ENCODE measurements at places on chromosomes 12 and 14.

DNA sequence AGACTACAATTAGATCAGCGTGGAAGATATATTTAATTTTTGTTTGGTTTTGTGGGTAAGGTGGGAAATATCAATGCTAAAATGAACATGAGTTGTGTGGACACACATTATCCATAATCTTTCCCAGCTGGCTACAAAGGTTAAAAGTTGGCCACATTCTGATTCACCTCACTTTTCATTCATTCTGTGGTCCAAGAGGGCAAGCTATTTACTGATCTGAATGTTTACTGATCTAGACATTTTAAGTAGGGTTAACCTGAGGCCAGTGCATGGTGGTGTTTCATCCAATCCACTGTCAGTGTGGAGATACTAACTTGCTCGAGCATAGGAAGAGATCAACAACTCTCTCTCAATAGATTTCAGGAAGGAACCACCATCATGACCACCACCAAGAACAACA is 71.6 kb downstream of the DCAF5 start:
- DNase-seq = no peak

GRCh38 chr14:85527445-85528035 is 2.4 kb upstream of the FLRT2 start:
- no peak for DNase-seq

- DNase-seq = no peak
Measured at GRCh38 chr12:66319266-66319954, 17.1 kb downstream of the HELB start.

DNA sequence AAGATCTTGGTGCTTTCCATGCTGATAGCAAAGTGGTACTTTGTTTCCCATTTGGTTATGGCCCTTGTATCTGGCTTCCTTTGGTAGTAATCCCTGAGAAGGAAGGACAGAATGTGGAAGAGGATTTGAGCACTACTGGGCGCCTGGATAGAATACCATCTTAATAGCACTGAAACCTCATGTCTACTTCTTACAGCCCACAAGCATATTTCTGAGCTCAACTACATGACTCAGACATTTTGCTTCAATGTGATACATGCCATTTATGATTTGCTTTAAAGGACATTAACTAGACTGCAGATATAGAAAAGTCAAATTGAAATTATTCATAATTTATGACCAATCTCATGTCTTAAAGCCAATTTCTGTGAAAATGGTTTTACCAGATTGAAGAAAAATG is 80.4 kb downstream of the LIN7A start:
- no peak for DNase-seq

DNA sequence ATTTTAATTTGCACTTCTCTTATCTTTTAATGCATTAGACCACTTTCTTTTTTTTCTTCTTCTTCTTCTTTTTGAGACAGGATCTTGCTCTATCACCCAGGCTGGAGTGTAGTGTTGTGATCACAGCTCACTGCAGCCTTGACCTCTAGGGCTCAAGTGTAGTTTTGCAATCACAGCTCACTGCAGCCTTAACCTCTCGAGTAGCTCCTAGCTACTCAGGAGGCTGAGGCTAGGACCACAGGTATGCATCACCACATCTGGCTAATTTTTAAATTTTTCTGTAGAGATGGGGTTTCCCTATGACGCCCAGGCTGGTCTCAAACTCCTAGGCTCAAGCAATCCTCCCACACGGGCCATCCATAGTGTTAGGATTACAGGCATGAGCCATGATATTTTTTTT is 12.7 kb downstream of the TMED8 start:
- DNase-seq = no peak

- DNase-seq = no peak
Measured at GRCh38 chr12:56766535-56766934, 3.4 kb downstream of the HSD17B6 start.

- no peak for DNase-seq
Measured at GRCh38 chr14:101359221-101360053, 201.9 kb upstream of the DIO3 start.

DNA sequence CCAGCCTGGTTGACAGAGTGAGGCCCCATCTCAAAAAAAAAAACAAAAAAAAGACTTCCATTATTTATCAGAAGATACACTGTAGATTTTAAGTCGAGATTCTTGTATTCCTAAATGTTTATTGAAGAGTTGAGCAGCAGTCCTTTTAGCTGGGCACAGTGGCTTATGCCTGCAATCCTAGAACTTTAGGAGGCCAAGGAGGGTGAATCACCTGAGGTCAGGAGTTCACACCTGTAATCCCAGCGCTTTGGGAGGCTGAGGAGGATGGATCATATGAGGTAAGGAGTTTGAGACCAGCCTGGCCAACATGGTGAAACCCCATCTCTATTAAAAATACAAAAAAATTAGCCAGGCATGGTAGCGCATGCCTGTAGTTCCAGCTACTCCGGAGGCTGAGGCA is 57.6 kb downstream of the HEATR5A start:
- no peak for DNase-seq

DNA sequence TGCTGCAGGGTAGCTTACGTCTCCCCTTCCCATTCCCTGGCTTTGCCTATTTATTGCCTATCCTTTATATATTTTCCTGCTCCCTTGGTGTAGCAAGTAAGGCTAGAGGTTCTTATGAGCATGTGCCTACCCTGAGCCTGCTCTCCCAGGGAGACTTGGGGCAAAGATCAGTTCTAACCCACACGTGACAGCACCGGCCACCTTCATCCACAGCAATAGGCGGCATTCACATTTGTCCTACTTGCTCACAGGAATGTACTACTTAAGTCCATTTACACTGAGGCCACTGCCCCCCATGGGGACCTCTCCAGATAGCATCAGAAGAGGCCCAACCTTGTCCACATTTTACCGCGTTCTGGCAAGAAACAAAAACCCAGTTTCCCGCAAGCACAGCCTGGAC is 8.7 kb downstream of the GPR68 start:
- no peak for DNase-seq

DNA sequence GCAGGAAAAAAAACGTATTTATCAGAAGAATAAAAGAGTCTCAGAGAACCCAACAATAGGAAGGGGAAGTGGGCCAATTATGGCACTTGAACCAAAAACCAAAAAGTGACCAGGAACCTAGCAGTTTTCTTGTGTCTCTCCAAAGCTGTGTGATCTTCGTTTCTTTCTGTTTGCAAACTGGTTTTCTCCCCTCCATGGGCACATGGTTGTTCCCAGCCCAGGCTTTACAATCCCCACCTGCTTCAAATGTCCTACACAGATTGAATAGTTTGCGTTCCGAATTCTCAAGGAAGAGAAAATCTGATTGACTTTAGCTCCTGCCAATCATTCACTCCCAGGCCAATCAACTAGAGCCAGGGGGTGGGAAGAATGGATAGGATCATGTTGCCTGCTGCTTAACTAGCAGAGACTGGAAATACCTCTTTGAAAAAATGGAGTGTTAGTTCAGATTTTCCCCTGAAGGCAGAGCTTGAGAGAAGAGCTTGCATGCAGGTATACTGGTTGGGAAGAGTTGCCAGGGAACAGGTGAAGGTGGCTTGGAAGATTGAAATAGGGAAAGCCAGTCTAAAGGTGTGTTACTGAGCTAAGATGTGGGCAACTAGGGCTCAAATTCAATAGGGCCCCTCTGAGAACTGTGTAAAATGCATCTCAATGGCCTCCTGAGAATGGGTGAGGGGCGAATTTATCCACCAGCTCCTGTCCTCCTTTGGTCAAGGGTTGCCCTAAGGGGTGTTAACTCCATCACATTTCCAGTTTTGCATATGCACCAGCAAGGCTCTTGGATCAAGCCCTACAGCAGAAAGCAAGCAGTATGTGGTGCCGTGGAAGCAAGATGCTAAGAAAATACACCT is 106.4 kb upstream of the SRRM4 start:
- no peak for DNase-seq

- no peak for DNase-seq
Measured at GRCh38 chr12:77352946-77353345, 287.6 kb upstream of the E2F7 start.

- DNase-seq = no peak
Measured at GRCh38 chr12:69055706-69056105, 122.7 kb upstream of the CPM start.

DNA sequence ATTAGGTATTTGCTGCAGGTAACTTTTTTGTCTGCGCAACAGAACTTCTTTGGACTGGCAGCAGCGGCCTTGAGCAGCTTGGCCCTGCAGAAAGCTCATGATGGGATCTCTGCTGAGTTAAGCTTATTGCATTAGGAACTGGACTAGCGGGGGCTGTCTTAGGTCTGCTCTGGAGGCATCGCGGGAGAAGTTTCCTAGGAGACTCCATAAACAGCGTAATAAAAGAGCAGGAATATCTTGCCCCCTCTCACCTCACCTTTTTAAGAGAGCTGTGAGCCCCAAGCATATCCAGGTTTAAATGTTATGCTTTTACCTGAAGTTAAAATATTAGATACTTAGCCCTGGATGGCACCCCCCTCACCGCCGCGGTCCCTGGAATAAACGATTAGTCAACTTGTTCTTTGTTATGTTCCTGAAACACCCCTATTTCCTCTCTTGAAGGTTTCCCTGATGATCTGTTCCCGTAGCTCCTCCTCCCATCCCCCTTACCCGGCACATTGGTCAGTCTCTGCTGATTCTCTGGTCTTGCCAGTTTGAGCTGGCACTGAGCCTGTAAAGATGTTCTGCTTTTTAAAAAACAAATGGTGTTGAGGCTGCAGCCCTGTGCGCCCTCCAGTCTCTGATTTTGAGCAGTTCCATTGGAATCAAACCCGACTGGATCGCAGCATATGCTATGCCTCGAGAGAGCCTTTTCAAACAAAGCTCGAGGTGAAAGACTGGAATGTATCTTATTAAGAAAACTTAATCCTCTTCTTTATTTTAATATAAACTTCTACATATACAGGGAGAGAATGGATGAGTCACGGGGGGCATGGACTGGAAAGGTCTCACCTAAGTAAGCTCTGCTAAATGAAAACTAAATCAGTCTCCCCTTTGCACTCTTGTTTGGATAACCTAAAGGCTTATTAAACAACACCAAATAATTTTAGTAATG is 1.9 kb downstream of the MLXIP start:
- DNase-seq = no peak

- DNase-seq = peak; percentile 59
Measured at GRCh38 chr14:61347826-61348443, 26.6 kb downstream of the PRKCH start.

- DNase-seq = no peak
Measured at GRCh38 chr14:54857830-54858269, 44.8 kb downstream of the GCH1 start.

DNA sequence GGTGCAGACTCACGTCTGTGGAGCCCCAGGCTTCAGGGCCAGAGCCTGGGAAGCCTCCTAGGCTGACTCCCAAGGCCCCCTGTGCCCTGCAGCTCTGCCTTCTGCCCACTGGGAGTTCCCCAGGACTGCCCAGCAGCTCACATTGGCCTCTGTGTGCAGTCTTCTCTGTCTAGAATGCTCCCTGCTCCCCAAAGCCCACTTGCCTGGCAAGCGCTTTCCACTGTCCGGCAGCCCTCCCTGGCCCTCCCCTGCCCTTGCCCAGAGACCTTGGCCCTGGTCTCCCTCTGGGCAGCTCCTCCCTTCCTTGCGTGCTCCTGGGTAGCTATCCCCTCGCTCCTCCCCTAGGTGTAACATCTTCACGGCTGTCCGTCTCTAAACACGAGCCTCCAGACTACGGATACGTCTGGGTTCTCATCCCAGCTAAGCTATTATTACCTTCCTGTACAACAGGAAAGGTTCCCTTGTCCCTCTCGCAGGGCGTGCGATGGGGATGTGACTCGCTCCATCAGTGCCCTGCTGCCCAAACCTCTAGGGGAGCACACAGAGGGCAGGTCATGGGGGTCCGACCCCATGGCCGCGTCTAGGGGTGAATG is 325.5 kb upstream of the RTL1 start:
- DNase-seq = no peak

- no peak for DNase-seq
Measured at GRCh38 chr12:130301559-130301958, 36.1 kb upstream of the PIWIL1 start.

GRCh38 chr12:47736216-47736615 is 10.9 kb upstream of the ENDOU start:
- no peak for DNase-seq

- DNase-seq = peak; percentile 33
Measured at GRCh38 chr12:79927772-79928474, 7.0 kb downstream of the PPP1R12A start.

DNA sequence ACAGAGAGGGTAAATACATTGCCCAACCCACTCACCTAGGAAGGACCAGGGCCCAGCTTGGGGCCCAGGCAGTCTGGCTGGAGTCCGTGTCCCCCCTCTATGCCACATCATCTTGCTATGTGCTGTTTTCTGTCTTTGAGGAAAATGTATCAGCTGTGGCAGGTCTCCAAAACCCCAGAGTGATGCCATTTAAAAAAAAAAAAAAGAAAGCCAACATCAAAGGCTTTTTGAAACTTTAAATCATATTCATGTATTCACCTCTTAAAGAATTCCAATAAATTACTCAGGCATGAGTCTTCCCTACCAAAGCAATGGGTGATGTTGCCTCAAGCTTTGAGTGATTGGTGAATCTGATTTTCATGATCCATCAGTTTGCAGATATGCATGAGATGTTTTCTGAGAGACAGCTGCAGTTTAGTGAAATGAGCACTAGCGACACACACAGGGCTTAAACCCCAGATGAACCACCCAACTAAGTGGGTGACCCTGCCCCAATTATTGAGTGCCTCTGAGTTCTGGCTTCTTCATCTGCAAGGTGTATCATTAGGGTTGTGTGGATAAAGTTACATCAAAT is 6.1 kb downstream of the KRT81 start:
- DNase-seq = no peak

DNA sequence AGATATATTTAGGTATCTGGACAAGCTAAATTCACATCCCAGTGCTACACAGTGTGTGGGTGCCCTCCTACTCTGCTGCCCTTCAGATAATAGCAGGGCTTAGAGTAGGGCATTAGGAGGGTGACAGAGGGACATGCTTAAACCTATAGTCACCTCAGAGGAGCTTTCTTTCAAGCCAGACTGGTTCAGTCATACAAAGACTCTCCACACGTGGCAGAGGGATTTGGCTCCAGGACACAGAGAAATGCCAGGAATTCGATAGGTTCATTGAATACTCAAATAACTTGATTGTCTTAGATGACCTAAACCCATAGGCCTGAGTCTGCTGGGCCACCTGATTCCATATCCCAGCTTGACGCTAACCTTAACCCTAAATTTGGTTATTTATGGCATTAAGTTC is 163.5 kb downstream of the TPH2 start:
- no peak for DNase-seq

- no peak for DNase-seq
Measured at GRCh38 chr12:61308220-61308619, 952.0 kb upstream of the USP15 start.

- DNase-seq = no peak
Measured at GRCh38 chr12:18754124-18754707, 16.3 kb downstream of the CAPZA3 start.

GRCh38 chr12:52528641-52529143 is 8.5 kb upstream of the KRT5 start:
- no peak for DNase-seq

DNA sequence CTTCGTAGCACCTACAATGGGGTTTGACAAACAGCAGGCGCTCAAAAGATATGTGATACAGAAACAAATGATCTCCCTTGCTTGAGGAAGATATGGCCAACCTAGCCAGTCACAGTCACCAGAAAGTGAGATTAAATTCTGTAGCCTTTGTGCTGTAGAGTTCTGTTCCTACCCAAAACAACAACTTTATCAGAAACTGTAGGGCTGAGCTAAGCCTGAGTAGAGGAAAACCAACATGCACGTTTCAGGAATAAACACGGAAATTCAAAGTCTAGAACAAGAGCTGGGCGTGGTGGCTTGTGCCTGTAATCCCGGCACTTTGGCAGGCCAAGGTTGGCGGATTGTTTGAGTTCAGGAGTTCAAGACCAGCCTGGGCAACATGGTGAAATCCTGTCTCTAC is 23.0 kb downstream of the AICDA start:
- DNase-seq = no peak
